ENCODE measurements at places on chromosomes 5 and 9. TPM values are rescaled to one million over a fixed set of nuclear protein-coding genes. Genes with fewer than 3 reads are reported as not detected.

DNA sequence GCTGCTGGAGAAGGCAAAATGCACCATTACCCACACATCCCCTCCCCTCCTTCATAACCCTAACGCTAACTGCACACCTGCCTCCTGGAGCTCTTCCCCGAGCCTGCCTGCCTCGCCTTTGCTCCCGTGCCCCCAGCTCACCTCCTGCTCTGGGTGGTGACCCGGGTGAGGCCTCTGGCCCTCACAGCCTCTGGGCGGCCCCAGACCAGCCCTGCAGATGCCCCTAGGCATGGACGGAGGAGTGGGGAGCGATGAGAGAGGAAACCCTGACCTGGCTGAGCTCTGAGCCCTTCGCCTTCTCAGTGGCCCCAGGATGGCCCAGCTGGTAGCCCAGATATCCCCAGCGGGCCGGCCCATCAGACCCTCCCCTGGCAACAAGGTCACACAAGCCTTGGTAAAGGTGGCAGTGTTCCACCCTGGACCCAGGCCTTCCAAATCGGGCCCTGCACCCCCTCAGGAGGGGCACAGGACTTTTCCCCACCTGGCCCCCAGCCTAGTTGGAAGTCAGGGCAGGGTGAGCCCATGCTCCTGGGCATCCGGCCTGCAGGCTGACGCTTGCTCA is 14.5 kb upstream of the CAMSAP1 start:
- no peak for DNase-seq

- no peak for DNase-seq
These were observed 63.9 kb upstream of the TGFBR1 start for GRCh38 chr9:99040911-99041582.

GRCh38 chr5:74660873-74661272 is 20.3 kb upstream of the ENC1 start:
- DNase-seq: no peak

DNA sequence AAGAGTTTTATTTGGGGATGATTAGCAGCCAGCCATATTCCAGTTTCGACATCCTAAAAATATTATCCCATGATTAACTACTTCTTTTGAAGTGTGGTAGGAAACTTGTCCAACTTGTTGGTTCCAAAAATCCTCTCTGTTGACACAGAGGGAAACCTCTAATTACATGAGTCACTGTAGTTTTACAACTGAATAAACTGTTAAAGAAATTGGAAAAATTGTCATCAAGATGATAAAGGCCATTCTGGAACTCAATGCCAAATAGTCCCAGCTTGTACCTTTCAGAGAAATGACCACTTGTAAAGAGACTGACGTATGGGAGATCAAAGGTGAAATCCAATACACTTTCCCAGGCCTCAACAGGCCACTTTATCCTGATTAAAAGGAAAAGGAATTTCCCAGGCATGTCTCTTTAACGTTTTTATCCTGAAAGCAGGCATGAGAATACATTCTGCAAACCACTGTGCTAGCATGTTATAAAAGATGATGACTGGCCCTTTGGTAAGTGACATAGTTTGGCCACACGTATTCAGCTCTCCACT is 261.6 kb downstream of the GLIS3 start:
- DNase-seq: peak; percentile 44

DNA sequence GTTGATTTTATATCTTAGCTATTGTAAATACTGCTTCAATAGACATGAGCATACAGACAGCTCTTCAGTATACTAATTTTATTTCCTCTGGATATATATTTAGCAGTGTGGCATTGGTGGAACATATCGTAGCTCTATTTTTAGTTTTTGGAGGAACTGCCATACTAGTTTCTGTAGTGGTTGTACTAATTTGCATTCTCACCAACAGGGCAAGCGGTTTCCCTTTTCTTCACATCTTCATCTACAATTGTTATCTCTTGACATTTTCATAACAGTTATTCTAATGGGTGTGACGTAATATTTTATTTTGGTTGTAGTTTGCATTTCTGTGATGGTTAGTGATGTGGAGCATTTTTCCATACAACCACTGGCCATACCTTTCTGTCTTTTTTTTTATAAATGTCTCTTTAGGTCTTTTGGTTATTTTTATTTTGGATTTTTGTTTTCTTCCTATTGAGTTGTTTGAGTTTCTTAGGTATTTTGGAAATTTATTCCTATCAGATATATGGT is 32.5 kb downstream of the TAF11L14 start:
- DNase-seq: no peak

DNA sequence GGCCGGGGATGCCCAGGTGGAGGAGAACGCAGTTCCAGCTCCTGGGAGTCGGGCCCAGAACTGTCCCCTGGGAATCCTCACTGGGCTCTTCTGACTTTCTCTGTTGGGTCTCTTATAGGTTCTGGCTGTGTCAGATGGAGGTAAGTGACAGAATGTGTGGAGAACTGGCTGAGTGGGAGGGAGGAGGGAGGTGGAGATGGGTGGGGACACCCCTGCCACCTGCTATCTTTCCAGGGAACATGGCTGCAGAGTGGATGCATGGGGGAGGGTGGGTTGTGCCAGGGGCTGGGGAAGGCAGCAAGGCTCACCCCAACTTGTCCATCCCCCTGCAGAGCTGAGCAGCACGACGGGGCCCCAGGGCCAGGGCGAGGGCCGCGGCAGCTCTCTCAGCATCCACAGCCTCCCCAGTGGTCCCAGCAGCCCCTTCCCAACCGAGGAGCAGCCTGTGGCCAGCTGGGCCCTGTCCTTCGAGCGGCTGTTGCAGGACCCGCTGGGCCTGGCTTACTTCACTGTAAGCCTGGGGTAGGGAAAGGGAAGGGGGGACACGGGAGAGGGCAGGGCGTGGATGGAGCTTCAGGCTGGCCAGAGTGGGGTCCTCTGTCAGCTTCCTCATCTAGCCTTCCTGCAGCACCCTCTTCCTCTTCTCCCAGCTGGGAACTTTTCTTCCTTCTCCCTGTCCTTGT is 8.3 kb downstream of the RGS14 start:
- DNase-seq: no peak

DNA sequence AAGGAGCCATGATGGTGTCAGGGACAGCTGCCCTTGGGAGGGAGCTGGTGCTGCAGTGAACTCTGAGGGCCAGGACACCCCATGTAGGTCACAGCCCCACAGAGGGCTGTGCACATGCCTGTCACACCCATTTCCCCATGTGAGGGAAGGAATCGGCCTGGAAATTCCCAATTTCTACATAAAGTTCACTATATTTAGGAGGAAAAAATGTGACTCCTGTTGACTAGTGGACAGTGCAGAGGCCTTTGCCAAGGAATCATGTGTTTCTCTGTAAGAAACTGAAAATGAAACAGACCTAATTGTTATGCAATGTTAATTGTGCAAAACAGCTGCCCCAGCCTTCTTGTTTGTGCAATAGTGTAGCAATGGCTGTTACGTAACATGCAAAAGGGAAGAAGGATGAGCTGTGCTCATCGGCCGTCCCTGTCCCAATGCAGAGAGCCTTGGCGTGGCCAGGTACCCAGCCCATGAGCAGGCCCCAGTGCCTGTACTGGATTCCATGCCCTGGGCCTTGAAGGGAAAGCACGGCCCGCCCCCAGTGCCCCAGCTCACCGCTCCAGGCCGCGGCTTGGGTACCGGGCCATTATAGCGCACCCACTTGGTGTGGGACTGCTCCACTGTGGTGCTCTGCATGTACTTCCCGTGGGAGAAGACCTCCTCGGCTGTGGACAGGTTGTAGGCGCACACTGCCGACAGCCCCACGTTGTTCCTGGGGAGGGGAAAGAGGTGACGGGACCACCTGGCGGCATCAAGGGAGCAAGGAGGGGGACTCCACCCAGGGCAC is 70.0 kb downstream of the SECISBP2 start:
- DNase-seq: no peak

DNA sequence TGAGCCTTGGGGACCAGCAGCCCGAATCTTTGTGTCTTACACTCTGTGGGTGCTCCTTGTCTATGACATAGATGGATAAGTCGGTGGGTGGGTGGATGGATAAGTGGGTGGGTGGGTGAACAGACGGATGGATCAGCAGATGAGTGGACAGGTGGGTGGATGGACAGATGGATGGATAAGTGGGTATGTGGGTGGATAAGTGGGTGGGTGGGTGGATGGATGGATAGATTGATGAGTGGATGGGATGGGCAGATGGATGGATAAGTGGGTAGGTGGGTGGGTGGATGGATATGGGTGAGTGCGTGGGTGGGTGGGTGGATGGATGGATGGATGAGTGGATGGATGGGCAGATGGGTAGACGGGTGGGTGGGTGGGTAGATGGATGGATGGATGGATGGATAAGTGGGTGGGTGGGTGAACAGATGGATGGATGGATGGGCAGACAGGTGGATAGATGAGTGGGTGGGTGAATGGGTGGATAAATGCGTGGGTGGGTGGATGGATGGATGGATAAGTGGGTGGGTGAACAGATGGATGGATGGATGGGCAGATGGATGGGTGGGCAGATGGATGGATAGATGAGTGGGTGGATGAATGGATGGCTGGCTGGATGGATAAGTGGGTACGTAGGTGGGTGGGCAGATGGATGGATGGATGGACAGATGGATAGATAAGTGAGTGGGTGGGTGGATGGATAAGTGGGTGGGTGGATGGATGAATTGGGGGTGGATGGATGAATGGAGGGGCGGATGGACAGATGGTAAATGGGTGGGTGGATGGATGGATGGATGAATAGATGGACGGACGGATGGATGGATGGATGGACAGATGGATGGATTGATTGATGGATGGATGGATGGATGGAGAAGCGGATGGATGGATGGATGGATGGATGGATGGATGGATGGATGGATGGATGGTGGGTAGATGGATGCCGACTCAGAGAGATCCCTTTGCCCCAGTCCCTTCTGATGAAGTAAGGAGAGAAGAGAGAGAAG is 121.2 kb downstream of the VAV2 start:
- DNase-seq: no peak

MEGF10 gene
- polyA plus RNA-seq: 0.66 TPM

CCDC180 gene
- polyA plus RNA-seq: 10.4 TPM

UGCG gene
- 80.3 TPM for polyA plus RNA-seq

SAXO1 gene
- 0.22 TPM for polyA plus RNA-seq
